ENCODE measurements at places on chromosomes 3 and 15.

DNA sequence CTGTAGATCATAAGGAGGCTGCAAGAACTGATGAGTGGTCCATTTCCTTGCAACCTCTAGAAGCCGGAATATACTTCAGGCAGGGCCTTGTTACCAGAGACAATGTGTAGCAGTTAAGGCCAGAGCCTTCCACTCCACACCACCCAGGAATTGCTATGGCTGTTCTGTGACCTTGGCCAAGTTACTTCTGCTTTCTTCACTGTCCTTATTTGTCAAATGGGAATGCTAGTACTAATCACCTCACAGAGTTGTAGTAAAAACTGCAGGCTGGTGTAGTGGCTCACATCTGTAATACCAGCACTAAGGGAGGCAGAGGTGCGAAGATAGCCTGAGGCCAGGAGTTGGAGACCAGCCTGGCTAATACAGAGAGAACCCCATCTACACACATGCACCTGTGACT, 28.7 kb upstream of the RPN1 start:
- DNase-seq, result no peak

- DNase-seq, result no peak
Measured at GRCh38 chr15:82178061-82178460, 84.5 kb downstream of the EFL1 start.

DNA sequence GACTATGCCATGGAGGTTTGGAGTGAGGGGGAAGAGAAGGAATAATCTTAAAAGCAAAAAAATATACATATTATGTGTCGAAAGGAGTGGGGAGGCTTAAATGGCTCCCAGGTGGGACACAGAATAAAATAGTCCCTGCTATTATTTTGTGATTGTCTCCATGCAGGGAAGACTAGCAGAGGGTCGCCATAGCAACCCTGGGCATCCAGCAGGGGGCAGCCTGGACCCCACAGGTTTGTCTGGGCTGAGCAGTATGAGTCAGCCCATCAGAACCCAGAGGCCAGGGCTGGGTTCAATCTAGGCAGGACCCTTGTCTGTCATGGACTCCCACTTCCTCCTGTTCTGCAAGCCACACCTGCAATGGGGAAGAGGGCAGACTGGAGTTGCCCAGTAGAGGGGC, 17.6 kb upstream of the LINGO1 start:
- no peak for DNase-seq

GRCh38 chr3:72576563-72576962, 271.7 kb downstream of the SHQ1 start:
- DNase-seq, result no peak

- DNase-seq, result no peak
Measured at GRCh38 chr15:93072411-93073394, 16.3 kb downstream of the RGMA start.

- DNase-seq, result no peak
Measured at GRCh38 chr15:32028921-32029320, 1.4 kb upstream of the CHRNA7 start.

DNA sequence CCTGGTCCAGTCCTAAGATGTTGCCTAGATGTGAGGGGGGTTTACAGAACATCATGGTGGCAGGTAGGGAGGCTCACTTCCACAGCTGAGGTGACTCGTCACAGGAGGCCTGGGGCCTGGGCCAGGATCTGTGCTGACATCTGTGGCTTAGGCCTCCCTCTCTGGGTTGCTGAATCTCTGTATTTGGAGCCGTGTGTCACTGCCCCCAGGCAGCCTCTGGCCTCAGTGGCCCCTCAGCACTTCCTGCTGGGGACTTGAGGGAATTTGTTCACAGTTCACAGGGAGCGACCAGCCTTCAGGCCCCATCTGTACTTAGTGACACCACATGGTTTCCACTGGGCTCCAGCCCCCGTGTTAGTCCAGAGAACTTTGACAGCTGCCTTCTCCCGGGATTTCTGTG, 41.7 kb upstream of the ADAMTSL3 start:
- DNase-seq, result no peak

DNA sequence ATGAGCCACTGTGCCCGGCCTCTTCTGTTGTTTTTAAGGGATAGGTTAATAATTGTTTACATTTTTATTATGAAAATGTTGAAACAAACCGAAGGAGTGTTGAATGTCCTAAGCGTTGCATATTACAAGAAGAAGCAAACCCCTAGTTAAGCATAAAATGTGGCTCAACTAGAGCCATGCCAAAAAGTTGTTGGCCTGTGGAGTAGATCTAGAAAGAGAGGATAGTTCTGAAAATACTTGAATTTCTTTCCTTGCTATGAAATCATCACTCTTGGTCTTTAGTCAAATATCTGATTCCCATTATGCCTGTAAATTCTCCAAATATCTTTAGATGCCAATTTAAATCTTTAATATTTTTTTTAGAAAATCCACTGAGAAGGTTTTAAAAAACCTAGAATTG, 12.8 kb downstream of the RBP2 start:
- DNase-seq, result no peak

- no peak for DNase-seq
Measured at GRCh38 chr3:3082234-3082924, 27.8 kb downstream of the IL5RA start.

- no peak for DNase-seq
Measured at GRCh38 chr3:198093112-198093679, 133.2 kb downstream of the LMLN start.

GRCh38 chr15:92502336-92502735, 108.7 kb downstream of the ST8SIA2 start:
- DNase-seq, result no peak

DNA sequence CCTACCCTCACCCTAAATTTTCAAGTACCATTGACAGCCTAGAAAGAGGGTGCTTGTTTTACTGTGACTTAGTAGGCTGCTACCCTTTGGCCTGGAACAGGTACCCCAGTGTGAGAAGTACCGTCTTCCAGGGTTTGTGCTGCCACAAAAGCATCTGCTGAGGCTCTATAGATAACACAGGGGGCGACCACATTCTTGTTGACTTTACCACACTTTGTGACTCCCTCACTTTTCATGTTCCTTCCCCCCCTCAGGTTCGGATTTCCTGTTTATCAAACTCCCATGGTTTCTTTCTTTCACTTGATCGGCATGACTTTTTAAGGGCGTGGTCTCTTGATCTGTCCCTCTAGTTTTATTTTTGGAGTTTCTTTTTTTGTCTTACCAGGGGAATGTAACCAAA, 23.5 kb downstream of the EXOG start:
- no peak for DNase-seq

DNA sequence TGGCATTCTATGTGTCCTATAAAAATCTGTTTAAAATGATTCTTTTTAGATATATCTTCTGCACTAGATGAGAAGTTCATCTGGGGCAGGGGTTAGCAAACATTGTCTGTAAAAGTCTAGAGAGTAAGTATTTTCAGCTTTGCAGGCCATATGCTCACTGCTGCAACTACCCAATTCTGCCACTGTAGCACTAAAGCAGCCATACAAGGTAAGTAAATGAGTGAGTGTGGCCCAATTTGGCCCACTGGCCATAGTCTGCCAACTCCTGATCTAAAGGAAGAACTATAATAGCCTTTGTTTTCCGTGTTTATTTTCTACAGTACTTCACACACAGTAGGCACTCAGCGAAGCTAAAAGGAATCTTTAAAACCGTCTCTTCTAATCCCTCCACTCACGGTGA, 42.3 kb downstream of the DLG1 start:
- DNase-seq, result no peak

DNA sequence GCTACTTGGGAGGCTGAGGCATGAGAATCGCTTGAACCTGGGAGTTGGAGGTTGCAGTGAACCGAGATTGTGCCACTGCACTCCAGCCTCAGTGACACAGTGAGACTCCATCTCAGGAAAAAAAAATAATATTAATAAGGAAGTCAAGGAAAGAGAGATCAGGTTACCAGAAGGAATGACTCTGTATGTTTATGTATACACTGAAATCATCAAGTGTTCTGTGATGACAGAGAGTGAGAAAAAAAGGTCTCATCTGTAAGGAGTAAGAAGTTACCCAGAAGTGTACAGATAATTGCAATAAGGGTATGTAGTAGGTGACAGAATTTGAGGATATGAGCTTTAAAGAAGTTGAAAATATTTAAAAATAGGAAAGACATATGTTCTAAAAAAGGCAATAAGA, 4.3 kb upstream of the CCDC50 start:
- no peak for DNase-seq

- DNase-seq, result no peak
Measured at GRCh38 chr3:102478160-102478559, 43.3 kb downstream of the ZPLD1 start.

DNA sequence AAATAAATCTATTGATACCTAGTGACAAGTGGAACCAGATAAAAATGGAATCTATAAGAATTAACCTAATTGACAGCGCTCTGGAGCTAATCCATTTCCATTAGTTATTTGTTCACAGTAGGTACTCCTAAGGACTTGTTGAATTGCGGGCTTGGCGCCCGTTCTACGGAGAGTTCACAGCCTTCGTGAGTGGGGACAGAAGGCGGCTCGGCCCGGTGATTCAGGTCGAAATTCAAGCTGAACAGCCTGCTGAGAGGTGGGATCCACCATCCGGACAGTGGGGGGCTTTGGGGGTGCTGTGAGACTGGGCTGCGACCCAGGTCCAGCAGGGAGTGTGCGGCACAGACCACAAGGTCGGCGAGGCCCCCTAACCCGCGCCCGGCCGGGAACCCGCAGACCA, 779 bp upstream of the CTNNB1 start:
- no peak for DNase-seq

DNA sequence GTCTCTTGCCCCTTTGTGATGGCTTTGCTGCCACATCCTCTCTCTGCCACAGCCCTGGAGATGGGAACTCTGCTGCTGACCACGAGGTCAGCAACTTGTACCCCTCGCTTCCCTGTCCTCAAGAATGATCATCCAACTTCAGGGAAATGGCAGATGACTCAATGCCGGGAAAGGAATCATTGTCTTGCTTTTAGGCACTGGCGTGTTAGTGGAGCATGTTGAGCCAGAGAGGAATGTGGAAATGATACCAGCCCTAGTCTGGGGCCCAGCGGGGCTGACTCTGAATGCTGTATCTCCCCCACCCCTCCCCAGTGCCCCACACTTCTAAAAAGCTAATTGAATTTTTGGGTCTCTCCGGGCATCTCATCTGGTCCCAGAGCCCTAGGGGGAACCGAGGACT, 184.9 kb upstream of the BHLHE40 start:
- no peak for DNase-seq

DNA sequence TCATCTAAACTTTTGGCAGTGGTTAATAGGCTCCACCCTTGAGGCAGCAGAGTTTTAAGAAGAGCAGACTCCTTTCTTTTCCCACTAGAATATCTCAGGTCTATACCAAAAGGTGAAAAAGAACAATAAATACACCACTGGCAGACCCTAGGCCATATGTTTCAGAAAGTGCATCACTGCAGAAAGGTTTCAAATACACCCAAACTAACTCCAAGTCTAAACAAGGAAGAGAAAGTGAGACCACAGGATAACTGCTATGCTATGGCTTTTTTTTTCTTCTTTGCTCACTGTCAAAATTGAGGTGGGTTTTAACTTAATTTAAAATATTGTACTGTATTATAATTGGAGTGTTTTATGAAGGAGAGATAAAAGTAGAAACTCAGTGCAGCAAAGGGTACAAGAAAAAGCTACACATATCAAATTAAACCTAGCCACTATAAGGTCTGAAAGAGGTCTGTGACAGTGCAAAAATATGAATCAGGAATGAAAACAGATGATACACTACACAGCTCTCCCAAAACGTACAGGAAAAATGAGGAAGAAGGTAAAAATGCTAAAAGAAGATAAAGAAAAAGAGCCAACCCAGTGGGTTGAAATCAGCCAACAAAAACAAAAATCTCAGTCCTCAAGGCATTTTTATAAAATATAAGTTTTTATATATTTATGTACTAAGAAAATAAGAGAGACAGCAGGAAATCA, 8.4 kb downstream of the SNX4 start:
- DNase-seq, result no peak

DNA sequence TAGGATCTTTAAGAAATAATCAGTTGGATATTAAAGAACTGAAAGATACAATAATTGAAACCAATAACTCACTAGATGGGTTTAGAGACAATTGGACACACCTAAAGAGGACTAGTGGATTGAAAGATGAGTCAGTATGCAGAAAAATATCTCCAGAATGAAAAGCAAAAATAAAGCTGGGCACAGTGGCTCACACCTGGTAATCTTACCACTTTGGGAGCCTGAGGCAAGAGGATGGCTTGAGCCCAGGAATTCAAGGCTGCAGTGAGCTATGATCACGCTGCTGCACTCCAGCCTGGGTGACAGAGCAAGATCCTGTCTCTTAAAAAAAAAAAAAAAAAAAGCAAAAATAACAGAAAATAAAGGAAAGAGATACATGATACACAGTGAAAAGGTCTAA, 37.4 kb upstream of the CCDC174 start:
- no peak for DNase-seq

- no peak for DNase-seq
Measured at GRCh38 chr3:42486814-42487565, 15.5 kb upstream of the VIPR1 start.

- DNase-seq, result no peak
Measured at GRCh38 chr15:66907826-66908743, 157.3 kb upstream of the SMAD3 start.

DNA sequence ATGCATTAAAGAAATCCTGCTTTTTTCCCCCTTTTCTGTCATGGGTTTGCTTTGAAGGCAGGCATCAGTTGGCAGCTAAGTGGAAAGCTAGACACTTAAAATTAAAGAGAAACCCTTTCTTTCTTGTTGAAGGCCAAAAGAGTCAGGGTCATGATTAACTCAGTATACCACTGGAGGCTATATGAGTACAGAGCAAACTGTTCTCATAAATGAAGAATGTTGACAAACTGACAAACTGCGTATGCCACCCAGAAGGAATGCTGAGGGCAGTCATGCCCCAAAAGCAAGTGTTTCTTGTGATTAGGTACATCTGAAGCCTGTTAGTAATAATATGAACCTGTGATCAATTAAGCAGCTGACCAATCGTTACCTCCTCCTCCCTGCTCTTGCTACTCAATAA, 43.6 kb upstream of the COL6A6 start:
- DNase-seq, result no peak

- no peak for DNase-seq
Measured at GRCh38 chr3:115646027-115646690, 22.8 kb downstream of the GAP43 start.

- DNase-seq, result no peak
Measured at GRCh38 chr3:188905547-188905946, 266.2 kb upstream of the TPRG1 start.

DNA sequence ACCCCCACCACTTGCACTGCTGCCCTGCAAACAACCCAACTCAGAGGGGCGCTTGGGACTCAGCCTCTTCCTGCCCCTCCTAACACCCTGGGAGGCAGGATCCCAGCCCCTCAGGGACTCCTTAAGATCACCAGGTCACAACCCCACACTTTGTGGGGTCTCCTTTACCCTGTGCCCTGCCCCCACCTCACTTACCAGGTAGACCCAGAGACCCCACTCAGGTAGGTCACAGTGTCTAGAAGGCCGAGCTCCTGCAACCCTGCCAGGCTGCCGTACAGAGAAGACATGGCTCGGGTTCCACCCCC, 9.1 kb downstream of the PLA2G4F start:
- DNase-seq, result no peak
